DMS79 (cell line): ENCODE measurements at places on chromosomes 4 and X.

GRCh38 chr4:78599931-78600375 lies 48.4 kb downstream of the ANXA3 start:
- no peak for DNase-seq

DNA sequence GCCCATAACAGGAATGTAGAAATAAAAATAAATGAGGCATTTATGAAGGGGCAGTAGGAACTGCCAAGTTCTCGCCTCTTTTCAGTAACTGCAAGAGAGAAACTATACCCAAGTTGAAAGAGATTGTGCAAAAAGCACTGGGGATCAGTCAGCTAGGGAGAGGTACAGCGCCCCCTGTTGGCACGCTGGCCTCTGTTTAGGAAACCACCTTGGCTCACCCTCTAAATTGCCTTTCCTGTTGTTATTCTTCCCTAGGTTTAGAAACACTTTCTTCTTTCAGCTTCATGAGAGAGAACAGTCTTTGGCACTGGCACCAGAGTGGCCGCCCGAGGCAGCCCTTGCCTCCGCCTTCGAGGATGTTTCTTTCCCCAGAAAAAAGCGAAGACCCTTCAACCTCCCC lies 348.5 kb downstream of the MID1IP1 start:
- DNase-seq = no peak

DNA sequence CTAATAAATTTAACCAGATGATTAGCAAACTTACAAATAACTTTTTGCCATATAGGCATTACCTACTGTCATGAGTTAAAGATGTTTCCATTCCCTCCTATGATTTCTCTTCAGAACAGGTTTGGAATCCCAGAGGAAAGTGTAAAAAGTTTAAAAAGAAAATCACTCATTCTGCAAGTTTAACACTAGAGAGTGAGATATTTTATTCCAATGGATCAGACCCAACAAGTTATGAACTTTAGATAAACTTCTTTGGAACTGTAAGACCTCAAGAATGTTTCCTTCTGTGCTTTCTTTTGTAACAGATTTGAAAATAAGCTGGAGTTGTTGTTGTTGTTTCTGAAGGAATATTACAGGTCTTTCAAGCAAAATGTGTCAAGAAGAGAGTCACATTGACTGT lies 51.6 kb downstream of the PPP3CA start:
- no peak for DNase-seq

DNA sequence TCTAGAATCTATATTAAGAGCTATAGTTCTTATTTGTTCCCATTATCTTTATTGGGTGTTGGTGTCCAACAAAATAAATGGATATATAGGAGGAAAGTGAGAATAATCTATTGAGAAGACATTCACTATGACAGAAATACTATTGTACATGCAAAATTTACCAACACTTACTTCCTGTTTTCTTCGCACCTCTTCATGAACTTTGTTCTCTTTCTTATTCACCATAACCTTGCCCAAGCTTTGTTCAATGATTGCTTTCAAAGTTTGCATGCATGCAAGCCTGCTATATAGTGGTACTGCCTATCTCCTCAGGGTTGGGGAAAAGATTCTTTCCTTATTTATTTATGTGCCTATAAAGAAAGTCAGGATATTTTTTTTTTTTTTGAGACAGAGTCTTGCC lies 176.4 kb upstream of the JADE1 start:
- no peak for DNase-seq

DNA sequence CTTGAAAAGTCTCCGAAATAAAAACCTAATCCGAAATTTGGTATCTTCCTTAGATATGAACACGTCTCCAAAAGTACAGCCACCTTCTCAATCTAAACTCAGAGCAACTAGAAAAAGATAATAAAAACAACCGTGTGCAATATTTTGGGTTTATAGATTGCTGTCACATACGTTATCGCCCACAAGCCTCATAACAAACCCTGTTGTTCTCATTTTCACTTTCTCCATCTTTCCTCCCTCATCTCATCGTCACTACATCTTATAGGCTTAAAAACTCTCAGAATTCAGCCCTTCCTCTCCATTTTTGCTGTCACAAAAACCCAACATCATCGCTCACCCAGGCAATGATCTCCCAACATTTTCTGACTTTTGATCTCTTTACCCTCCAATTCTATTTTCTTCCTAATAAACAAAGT lies 448 bp upstream of the SCFD2 start:
- no peak for DNase-seq
